ENCODE measurements at places on chromosomes 7 and 10.

GRCh38 chr10:73339436-73339835 is 19.2 kb downstream of the CFAP70 start:
- DNase-seq: no peak

DNA sequence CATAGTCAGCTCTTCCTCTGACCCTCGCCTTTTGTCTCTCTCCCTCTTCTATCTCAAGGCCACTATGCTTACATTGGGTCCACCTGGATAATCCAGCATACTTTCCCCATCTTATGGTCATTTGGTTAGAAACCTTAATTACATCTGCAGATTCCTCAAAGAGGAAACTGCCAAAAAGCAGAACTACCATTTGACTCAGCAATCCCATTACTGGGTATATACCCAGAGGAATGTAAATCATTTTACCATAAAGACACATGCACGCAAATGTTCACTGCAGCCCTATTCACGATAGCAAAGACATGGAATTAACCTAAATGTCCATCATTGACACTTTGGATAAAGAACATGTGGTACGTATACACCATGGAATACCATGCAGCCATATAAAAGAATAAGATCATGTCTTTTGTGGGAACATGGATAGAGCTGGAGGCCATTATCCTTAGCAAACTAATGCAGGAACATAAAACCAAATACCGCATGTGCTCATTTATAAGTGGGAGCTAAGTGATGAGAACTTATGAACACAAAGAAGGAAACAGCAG is 114.8 kb upstream of the NPY start:
- DNase-seq: no peak

GRCh38 chr7:81583090-81583489 is 186.8 kb downstream of the HGF start:
- DNase-seq: no peak

DNA sequence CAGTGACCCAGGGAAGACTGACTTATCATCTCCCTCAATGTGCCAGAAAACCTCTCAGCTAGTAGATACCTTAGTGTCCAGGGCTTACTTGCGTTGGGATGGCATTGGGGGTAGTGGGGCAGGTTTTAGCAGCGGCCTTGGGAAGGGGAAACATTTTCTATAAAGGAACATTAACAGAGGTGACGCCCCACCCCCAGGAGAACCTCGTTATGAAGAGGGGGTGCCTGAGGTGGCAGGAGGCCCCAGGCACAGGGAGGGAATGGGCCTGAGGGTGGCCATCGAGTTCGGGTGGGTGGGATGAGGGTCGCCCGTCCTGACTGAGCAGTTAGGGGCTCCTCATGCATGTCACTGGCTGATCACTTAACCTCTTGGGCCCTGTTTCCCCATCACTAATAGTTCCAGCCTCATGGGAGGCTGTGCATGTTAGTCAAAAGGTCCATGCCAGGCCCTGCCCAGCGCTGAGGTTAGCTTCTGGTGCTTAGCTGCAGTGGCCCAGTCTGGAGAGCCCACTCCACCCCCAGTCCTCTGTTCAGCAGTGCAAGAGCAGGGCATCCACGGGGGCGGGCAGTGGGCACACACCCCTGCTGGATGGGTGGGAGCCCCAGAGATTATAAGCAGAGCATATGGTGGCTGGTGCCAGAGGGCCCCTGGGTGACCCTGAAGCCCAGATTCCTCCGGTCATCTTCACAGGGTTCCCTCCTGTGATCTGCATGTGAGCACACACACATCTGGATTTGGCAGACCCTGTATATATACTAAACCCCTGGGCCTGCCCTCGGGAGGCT is 27.0 kb downstream of the UNC5B start:
- no peak for DNase-seq

All from ecto neural progenitor cell (in vitro differentiated cells).